ENCODE measurements at places on chromosomes 4 and X. TPM values are rescaled to one million over a fixed set of nuclear protein-coding genes. Genes with fewer than 3 reads are reported as not detected.

S100G gene
- total RNA-seq, result not detected

NWD2 gene
- total RNA-seq, result not detected

DNA sequence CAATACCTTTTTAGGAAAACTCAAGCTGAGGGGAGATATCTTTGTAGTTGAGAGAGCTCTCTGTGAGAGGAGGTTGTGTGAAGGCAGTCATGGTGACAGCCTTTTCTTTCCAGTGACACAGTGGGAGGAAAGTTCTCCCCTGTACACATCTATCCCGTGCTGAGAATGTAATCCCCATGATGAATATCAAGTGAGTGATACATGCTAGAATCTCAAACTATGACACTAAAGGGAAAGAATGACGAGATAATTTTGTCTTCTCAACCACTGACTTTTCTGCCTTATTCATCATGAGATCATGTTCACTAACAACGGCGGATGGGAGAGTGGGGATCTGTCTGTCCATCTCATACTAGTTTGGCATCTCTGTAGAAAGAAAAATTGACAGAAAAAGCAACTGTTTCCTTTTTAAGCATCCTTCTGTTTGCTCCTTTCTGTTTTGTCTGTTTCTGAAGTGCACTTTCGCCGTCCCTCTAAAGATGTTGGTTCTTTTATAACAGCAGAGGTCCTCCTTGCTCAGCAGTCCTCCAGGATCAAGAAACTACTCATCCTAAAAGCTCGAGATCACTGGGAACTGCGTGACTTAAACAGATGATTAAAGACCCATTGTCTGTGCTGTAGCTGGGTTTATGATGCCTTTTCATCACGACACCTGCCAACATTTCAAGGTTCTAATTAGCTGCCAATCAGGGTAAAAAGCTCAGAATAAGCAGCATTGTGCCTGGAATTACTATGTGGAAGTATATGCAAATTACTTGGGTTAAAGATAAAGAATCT lies 137.6 kb downstream of the DCK start:
- DNase-seq, result no peak

GRCh38 chr4:133154725-133155124 lies 5.6 kb downstream of the PCDH10 start:
- no peak for DNase-seq

- DNase-seq, result no peak
These were observed 1496.7 kb downstream of the TECRL start for GRCh38 chr4:62912531-62912930.

DNA sequence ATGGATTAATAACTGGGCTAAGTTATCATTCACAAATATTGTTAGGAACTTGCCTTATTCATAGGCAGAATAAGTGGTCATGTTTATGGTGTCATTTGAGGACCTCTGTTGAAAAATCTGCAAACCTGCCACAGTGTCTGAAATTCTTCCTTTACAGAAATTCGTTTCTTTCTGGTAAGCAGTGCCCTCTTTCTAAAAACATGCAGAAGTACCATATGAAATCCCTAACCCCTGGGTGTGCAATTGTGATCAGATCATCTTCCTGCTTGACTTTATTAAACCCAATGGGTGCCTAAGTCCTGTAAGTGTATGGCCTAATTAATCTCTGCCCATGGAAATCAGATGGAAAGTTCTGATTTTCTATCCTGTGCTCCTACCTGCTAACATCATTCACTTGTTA lies 4.4 kb upstream of the HTATSF1 start:
- DNase-seq, result no peak

GRCh38 chr4:20253283-20253734 lies 1.6 kb downstream of the SLIT2 start:
- no peak for DNase-seq

DNA sequence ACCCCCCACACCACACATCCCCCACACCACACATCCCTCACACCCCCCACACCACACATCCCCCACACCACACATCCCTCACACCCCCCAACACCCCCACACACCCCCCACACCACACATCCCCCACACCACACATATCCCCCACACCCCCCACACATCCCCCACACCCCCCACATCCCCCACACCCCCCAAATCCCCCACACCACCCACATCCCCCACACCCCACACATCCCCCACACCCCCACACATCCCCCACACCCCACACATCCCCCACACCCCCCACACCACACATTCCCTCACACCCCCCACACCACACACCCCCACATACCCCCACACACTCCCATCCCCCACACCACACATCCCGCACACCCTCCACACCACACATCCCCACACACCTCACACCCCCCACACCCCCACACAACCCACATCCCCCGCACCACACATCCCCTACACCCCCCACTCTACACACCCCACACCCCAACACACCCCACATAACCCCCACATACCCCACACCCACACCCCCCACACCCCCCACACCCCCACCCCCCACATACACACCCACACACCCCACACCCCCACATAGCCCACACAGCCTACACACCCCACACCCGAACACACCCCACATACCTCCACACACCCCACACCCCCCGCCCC lies 172.9 kb downstream of the DCLK2 start:
- DNase-seq, result no peak

GAGE12H gene
- not detected for total RNA-seq

ADH1B gene
- 111 TPM for total RNA-seq

DNA sequence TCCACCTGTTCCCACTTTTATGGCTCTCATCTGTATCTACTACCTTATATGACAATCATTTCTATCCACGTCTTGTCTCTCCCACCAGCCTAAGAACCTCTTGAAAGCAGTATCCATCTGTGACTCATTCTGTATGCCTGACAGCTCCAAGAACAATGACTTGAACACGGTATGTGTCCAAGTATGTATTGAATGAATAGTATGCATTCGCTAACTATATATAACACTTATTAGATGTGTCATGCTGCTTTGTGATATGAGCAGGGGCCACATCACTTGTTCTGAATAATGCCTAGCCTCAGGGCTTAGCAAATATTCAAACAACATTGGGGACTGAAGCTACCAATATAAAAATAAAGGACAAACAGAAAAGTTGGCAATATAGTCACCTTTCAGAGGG lies 4.9 kb downstream of the OPHN1 start:
- no peak for DNase-seq

DNA sequence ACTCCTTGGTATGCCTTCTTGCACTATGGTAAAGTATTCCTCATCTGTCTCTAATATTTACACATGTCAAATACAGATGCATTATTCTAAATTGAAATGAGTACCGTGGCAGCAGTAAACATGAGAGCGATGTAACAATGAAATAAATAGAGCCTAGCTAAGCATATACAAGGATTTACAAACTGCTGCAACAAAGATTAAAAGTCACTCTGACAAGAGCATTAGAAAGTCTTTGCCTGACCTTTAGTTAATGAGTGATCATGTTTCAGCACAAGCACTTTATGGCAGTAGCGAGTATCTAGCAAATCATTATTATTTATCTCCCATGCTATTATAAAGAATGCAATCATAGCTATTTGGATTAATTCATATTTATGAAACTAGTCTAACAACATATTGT lies 547.0 kb upstream of the NDST4 start:
- DNase-seq, result no peak

GRCh38 chr4:143089291-143089690 lies 95.4 kb upstream of the USP38 start:
- no peak for DNase-seq

DNA sequence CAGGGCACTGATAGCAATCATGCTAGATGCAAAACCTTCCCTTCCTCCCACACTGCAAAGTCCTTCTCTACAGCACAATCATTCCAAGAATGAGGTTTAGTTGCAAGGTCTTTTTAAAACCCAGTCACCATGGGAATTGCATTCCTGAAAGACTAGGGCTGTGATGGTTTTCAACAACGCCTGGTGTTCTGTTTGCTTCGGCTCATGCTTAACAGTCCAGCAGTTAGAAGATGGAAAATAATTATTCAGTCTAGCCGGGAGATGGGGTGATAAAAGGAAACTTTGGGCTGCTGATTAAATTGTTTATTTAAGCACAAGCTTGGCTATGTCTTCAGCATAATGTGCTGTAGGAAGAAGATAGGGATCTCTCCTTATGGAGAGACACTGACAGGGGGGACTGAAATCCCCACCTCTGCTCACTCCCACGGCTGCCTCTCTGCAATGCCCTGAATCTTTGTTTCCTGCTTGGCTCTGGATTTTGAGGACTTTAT lies 211.4 kb downstream of the MID1IP1 start:
- no peak for DNase-seq

FHDC1 gene
- total RNA-seq, result 0.08 TPM

ART3 gene
- 76.6 TPM for total RNA-seq

DNA sequence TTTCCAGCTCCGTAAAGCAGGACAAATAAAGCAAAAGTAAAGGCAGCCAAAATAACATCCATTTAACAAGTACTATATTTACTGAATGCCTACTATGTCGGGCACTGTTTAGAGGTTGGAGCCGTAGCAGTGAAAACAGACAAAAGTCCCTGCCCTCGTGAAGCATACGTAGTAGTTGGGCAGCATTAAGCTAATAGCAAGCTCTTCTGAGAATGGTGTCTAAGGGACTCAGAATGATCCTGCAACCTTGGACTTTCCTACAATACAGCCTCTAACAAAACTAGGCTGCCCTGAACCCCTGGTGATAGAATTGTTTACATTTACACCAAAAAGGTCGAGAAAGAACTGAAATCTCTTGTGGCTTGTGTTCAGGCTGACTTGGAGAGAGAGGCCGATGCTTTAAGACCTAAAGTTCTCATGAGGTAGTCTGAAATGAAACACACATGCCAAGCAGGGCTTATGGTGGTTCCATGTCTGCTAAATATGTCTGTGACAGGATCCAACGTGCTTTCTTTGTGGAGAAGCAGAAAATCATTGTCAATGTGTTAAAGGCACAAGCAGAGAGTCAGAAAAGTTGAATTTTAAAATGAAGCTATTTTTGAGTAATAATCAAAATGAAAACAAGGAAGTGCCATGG lies 898 bp upstream of the PDGFC start:
- no peak for DNase-seq

- no peak for DNase-seq
These were observed 176.3 kb downstream of the ENOX2 start for GRCh38 chrX:130726661-130727060.

GRCh38 chrX:47564438-47565085 lies 3.6 kb downstream of the ARAF start:
- no peak for DNase-seq

DNA sequence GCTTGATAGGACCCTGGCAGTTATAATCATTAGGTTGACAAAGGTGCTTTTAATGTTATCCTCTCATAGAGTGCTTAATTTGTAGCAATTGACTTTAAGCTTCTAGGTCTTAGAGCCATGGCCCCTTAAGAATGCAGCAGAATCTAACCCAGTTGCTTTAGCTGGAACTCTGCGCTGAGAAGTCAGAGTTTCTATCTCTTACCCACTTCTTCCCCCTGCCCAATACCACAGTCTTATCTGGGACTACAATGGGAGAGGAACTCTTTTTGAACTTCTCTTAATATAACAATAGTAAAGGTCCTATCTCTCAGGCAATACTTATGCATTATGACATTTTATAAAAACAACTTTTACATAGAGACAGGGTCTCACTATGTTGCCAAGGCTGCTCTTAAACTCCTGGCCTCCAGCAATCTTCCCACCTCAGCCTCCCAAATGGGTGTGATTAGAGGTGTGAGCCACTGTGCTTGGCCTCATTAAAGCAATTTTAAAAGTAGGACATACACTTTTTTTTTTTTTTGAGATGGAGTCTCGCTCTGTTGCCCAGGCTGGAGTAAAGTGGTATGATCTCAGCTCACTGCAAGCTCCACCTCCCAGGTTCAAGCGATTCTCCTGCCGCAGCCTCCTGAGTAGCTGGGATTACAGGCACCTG lies 1.8 kb downstream of the TLR10 start:
- DNase-seq, result no peak

- DNase-seq, result peak; percentile 41
These were observed 25.4 kb upstream of the AFAP1 start for GRCh38 chr4:7964890-7965662.

GRCh38 chr4:177369372-177369771 lies 59.7 kb downstream of the NEIL3 start:
- no peak for DNase-seq

DNA sequence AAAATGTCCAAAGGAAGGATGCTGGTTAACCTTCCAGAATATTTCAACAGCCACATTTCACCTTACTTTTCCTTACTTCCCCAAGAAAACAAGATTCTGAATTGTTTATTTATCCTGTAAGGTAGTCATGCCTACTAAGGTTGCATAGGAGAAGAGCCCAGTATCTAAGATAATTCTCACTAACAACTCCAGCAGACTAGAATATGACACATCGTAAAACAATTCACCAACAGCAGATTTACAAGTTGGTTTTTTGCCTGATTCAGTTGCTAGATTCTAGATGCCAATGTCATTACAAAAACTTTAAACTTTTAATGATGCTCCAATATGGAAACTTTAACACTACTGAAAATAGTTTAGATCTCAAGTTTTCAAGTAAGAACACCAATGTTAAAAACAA lies 176.4 kb downstream of the IL13RA2 start:
- DNase-seq, result no peak

DNA sequence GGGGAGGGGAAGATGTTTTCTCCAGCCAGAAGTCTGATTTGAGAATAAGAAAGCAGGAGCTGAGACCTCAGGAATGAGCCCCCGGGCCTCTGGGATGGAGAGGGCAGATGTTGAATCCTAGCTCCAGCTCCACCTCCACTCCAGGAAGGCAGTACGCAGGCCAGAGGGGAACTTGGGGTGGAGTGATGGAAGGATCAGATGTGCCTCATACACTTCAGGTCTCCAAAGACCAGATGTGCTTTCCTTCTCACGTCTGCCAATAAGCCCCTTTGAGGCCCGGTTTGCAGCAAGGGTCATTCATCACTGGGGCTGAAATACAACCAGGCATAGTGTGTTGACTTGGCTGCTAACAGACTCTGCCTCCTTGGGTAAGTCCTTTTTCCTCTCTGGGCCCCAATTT lies 28.1 kb downstream of the STARD8 start:
- DNase-seq, result no peak

FRMPD4 gene
- 2.5 TPM for total RNA-seq

DNA sequence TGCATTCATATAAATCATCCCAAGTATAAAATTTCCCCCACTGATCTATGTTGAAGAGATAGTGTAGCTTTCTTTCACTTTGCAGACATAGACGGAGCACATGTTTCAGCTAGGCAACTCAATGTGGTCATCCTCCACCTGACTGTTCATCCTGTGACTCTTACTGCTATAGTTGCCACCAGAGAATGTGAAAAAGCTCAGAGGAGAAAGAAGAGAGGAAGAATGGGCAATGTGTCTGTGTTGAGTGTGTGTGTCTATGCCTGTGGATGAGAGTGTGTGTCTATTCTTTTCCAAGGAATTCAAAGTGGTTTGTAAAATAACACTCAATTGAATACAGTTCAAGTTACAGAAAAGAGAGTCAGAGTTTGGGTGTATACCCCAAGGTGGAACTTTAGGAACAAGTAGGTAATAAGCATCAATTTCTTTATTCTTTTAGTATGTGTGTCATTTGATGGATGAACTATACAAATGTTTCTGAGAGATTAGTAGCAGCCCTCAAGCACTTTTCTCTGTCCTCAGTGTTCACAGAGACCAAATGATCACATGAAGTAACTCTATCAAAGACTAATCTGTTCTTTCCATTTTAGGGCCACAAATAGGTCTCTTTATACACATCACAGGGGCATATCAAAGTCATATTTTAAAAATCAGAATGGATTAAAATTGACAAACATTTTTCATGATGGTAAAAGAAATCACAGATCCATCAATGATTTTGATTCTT lies 2.3 kb downstream of the SNCA start:
- no peak for DNase-seq

GRCh38 chrX:47633689-47634590 lies 4.2 kb upstream of the CFP start:
- no peak for DNase-seq
